IMR-90 (cell line): ENCODE measurements at places on chromosomes 5 and 9.
A peak's percentile ranks its signal among the peaks of the same experiment; 100 is the strongest.

- H3K36me3 ChIP-seq: no peaks in the 10 kb centered on the region
- no peaks in the 10 kb centered on the region for H3K4me1 ChIP-seq
- no peak for DNase-seq
- no peaks in the 10 kb centered on the region for H3K27me3 ChIP-seq
Measured at GRCh38 chr9:479304-479970, 264.8 kb downstream of the DOCK8 start.

- H3K27ac ChIP-seq: no peak overlapping the region
- DNase-seq: no peak
- no peaks in the 10 kb centered on the region for H3K4me1 ChIP-seq
- H3K36me3 ChIP-seq: no peaks in the 10 kb centered on the region
- H3K27me3 ChIP-seq: no peaks in the 10 kb centered on the region
Measured at GRCh38 chr5:86716121-86716520, 98.4 kb downstream of the COX7C start.

- H3K4me3 ChIP-seq: no peak overlapping the region
- no peak for DNase-seq
- no peak overlapping the region for H3K27ac ChIP-seq
- no peaks in the 10 kb centered on the region for H3K27me3 ChIP-seq
Measured at GRCh38 chr9:65437724-65438123, 152.7 kb upstream of the FOXD4L5 start.

DNA sequence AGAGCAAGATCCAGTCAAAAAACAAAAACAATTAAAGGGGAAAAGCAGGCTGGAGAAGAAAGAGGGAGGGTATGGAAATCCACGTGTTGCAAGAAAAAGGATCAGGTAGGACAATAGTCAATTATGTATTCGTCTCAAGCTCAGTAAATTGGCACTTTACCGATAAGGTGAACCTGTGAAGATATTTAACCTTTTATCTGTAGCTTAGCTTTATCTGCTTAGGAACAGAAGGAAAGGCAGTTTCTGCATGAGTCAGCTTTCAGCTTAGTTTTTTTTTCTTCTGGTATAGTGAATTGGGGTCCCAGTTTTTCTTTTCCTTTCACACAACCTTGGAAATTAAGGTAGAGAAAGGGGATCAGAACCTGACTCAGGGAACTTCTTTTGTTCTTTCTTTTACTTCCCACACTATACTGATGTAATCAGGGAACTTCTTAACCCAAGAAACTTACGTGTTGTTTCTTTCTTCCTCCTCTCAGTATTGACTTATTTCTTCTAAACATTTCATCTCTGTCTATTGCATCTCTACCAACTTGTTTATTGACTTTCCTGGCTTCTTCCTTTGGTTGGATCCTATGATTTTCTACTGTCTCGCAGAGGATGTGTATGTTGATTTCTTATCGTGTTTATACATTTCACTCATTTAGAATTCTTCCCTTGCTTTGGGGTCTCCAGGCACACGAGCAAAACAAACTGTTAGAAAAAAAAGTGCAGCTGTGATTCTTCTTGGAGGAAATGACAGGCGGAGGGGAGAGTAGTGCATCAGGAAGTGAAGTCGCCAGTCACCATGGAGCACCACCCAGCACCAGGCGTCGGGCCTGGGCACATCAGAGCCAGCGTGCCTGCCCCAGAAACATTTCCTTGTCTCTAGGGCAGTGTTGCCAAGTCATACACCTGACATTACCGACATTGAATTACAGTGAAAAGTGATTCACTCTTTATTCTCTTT, 123.0 kb upstream of the LHFPL2 start:
- H3K4me1 ChIP-seq: peaks cover 4% of the 10 kb centered on the region; the same call in 1 of the 2 replicates
- H3K4me3 ChIP-seq: no peak overlapping the region
- H3K27me3 ChIP-seq: peaks cover 5% of the 10 kb centered on the region; the same call in 1 of the 2 replicates
- H3K36me3 ChIP-seq: no peaks in the 10 kb centered on the region
- H3K27ac ChIP-seq: peak overlapping the region; percentile 86; the same call in 1 of the 2 replicates
- DNase-seq: peak; percentile 25

DNA sequence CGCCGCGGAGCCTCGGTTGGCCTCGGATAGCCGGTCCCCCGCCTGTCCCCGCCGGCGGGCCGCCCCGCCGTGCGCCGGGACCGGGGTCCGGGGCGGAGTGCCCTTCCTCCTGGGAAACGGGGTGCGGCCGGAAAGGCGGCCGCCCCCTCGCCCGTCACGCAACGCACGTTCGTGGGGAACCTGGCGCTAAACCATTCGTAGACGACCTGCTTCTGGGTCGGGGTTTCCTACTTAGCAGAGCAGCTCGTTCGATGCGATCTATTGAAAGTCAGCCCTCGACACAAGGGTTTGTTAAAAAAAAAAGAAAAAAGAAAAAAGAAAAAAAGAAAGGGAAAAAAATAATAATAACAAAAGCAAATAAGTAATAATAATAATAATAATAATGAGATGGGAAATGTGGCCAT, 112.8 kb downstream of the GCNT1 start:
- no peaks in the 10 kb centered on the region for H3K36me3 ChIP-seq
- no peak overlapping the region for H3K27ac ChIP-seq
- H3K4me3 ChIP-seq: peak overlapping the region; percentile 40

GRCh38 chr9:70566751-70567150, 152.3 kb upstream of the KLF9 start:
- no peak overlapping the region for H3K4me3 ChIP-seq
- no peak for DNase-seq
- peaks cover 17% of the 10 kb centered on the region for H3K4me1 ChIP-seq
- no peak overlapping the region for H3K27ac ChIP-seq

DNA sequence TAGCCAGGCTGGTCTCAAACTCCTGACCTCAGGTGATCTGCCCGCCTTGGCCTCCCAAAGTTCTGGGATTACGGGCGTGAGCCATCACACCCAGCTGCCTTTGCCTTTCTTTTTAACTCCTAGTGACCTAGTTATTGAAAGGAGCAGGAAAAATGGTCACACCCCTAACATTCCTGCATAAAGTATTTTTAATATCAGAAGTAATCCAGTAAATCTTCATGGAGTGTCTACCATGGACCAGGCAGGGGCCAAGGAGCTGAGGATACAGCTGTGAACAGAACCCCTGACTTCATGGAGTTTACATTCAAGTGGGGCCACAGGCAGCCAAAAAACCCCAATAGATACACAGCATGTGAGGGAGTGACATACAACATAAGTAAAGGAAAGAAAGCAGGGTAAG, 18.3 kb upstream of the F2RL1 start:
- DNase-seq: no peak
- no peaks in the 10 kb centered on the region for H3K36me3 ChIP-seq
- no peaks in the 10 kb centered on the region for H3K27me3 ChIP-seq
- no peak overlapping the region for H3K27ac ChIP-seq
- no peak overlapping the region for H3K4me3 ChIP-seq

- H3K36me3 ChIP-seq: no peaks in the 10 kb centered on the region
- no peak overlapping the region for H3K27ac ChIP-seq
- H3K4me1 ChIP-seq: peaks cover 2% of the 10 kb centered on the region; the same call in 1 of the 2 replicates
- no peaks in the 10 kb centered on the region for H3K27me3 ChIP-seq
Measured at GRCh38 chr9:137373611-137373980, 49.4 kb downstream of the EXD3 start.

DNA sequence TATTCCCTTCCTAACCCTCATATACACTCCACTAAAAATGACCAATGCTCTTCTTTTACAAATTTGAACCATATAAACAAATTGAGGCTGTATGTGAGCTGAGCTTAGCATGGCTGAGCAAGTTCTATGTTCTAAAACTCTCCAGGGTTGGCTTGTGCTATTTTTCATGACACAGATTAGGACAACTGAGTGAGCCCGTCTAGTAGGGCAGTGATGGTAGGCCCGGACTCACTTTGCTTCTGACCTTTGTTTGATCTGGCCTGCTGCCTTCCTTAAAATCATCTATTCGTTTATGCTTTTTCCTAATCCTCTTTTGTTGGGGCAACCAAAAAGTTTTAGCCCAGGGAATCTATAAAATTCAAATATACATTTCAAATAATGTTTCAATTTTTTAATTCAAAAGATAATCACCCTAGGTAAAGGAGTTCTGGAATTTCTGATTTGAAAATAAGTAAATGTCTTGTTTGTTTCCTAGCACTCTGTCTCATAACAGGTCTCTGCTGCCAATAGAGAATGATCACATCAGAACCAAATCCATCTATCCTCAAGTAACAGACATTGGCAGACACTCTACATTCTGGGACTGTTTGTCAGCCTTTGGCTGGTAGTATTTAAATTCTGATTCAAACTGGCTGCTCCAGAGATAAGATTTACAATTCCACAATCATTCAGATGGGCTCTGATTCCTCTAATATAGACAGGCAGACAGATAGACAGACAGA, 217.0 kb upstream of the TARS1 start:
- no peak overlapping the region for H3K4me3 ChIP-seq
- no peaks in the 10 kb centered on the region for H3K27me3 ChIP-seq
- no peak overlapping the region for H3K27ac ChIP-seq
- H3K36me3 ChIP-seq: no peaks in the 10 kb centered on the region
